ENCODE measurements at places on chromosomes 12 and 14. TPM values are rescaled to one million over a fixed set of nuclear protein-coding genes. Genes with fewer than 3 reads are reported as not detected.
A peak's percentile ranks its signal among the peaks of the same experiment; 100 is the strongest.

- no peak overlapping the region for H3K27ac ChIP-seq
- no peak overlapping the region for H3K4me3 ChIP-seq
- no peak for DNase-seq
- H3K4me1 ChIP-seq: no peaks in the 10 kb centered on the region
Measured at GRCh38 chr14:51527073-51527472, 124.6 kb upstream of the FRMD6 start.

DNA sequence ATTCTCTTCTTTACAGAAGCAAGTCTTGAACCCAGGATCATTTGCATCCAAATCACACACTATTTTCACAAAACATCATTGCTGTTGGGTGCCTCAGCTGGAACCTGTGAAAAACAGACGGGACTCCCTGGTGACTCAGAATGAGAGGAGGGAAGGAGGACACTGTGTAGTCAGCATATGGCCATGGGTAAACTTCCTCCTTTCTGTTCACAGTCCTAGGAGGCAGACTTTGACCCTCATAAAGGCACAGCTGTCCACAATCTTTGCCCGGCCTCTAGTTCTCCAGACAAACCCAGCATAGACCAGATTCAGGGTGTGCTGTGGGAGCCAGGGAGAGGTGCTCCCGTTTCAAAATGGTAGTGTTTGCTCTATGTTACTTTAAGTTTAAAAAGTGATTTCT, 62.0 kb downstream of the DYRK2 start:
- H3K27me3 ChIP-seq: peaks cover 2% of the 10 kb centered on the region
- H3K4me1 ChIP-seq: peaks cover 8% of the 10 kb centered on the region
- DNase-seq: no peak
- no peak overlapping the region for H3K4me3 ChIP-seq

- no peaks in the 10 kb centered on the region for H3K27me3 ChIP-seq
- peaks cover 22% of the 10 kb centered on the region for H3K4me1 ChIP-seq
- no peak for DNase-seq
- no peaks in the 10 kb centered on the region for H3K36me3 ChIP-seq
Measured at GRCh38 chr14:64281805-64282204, 12.4 kb downstream of the ESR2 start.

GRCh38 chr14:97995038-97995437, 1197.9 kb downstream of the VRK1 start:
- peak overlapping the region; percentile 94 for H3K27ac ChIP-seq
- peak; percentile 42 for DNase-seq
- H3K27me3 ChIP-seq: no peaks in the 10 kb centered on the region
- peaks cover 73% of the 10 kb centered on the region for H3K4me1 ChIP-seq

GRCh38 chr12:8905546-8905945, 8.8 kb upstream of the PHC1 start:
- no peaks in the 10 kb centered on the region for H3K36me3 ChIP-seq
- no peak for DNase-seq

- H3K27ac ChIP-seq: no peak overlapping the region
- H3K4me3 ChIP-seq: no peak overlapping the region
- no peak for DNase-seq
- no peaks in the 10 kb centered on the region for H3K27me3 ChIP-seq
Measured at GRCh38 chr12:2009623-2010022, 5.4 kb upstream of the DCP1B start.

DNA sequence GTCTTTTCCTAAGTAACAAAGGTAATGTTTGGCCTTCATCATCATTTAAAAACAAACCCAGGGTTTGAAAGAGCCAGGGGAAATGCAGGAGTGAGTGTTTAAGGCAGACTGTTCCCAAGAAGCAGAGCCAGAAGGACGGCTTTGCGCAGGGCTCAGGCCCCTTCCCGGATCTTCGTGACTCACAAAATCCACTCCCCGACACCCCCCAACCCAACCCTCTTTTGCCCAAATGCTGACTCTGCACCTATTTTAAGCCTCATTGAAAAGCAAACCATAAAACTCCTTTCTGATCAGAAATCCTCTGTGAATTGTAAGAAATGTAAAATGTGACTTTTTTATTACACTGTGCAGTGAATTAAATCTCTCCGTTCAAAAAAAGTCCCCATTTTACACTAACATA, 67.5 kb downstream of the SETD3 start:
- H3K27me3 ChIP-seq: no peaks in the 10 kb centered on the region
- no peak for DNase-seq
- no peak overlapping the region for H3K27ac ChIP-seq
- no peak overlapping the region for H3K4me3 ChIP-seq
- H3K4me1 ChIP-seq: peaks cover 29% of the 10 kb centered on the region
- H3K36me3 ChIP-seq: peaks cover 14% of the 10 kb centered on the region

DNA sequence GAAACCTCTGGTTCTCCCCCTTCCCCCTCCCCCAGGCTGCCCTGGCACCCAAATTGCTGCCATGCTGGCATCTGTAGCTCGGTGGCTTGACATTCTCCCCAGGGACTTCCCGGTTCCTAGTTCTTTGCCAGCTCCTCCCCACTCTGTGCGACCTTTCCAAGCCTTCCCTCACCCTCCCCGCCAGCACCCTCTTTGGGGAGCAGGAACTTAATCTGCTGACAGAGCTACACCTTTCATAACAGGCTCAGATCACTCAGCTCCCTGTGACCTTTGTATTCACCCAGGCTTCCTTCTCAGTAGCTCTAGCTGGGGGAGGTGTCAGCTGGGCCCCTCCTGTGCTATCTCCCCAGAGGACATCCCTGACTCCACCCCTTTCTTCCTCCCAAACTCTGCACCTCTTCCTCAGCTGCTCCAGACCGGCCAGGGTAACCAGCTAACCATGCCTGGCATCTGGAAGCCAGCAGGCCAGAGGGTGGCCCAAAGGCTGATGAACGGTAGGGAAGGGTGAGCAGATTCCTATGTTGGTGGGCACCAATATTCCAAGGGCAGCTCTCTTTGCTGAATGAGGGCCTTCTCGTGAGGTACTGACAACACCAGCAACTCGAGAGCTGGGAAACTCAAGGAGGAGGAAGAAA, 1.8 kb upstream of the COX14 start:
- peak overlapping the region; percentile 43 for H3K4me3 ChIP-seq
- peaks cover 4% of the 10 kb centered on the region for H3K36me3 ChIP-seq
- no peaks in the 10 kb centered on the region for H3K27me3 ChIP-seq
- peak; percentile 33 for DNase-seq
- peak overlapping the region; percentile 76 for H3K27ac ChIP-seq

DNA sequence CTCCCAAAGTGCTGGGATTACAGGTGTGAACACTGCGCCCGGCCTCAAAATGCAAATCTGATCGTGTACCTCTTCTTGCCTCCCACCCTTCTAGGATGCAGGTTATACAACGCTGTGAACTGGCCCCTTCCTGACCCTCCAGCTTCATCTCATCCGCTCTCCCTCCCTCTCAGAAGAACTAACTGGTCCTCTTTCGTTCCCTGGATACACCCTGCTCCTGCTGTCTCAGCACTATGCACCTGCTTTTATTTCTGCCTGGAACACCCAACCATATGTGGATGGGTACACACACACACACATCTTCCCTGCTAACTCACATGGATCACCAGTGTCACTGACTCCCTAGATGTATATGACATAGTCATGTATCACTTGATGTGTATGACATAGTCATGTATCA, 56.1 kb upstream of the VASH1 start:
- H3K4me1 ChIP-seq: no peaks in the 10 kb centered on the region
- H3K4me3 ChIP-seq: no peak overlapping the region
- no peaks in the 10 kb centered on the region for H3K36me3 ChIP-seq
- no peak overlapping the region for H3K27ac ChIP-seq

- H3K36me3 ChIP-seq: no peaks in the 10 kb centered on the region
- H3K4me1 ChIP-seq: no peaks in the 10 kb centered on the region
- no peak overlapping the region for H3K4me3 ChIP-seq
Measured at GRCh38 chr14:51513281-51513680, 138.4 kb upstream of the FRMD6 start.

GRCh38 chr12:25558586-25558985, 5.5 kb upstream of the LMNTD1 start:
- no peak overlapping the region for H3K4me3 ChIP-seq
- DNase-seq: peak; percentile 14
- H3K27me3 ChIP-seq: no peaks in the 10 kb centered on the region
- H3K4me1 ChIP-seq: peaks cover 11% of the 10 kb centered on the region
- peaks cover 3% of the 10 kb centered on the region for H3K36me3 ChIP-seq

DNA sequence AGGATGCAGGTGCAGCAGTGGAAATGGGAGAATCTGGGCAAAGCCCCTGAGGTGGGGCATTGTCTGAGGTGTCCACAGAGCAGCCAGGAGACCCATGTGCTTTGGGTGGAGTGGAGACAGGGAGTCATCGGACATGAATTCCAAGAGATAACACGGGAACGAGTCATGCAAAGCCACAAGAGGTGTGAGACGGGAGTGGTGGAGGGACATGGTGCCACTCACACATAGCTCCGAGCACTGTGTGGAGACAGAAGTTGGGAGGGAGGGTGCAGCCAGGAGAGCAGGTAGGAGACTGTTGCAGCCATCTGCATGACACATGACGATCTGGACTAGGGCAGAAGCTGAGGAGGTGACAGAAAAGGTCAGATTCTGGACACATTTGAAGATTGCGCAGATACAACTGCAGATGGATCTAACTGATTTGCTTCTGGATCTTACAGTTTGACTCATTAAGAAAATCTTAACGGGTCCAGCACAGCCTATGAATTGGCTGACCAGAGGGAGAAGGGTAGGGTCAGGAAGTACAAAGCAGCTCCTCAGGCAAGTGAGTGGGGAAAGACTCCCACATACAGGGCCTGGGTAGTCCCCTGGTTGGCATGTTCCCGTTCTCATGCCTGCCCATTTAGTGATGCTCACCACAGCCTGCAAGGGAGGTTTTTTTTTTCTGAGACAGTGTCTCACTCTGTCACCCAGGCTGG, 379.8 kb downstream of the FUT8 start:
- H3K27me3 ChIP-seq: peaks cover 4% of the 10 kb centered on the region
- H3K27ac ChIP-seq: no peak overlapping the region
- DNase-seq: no peak
- no peak overlapping the region for H3K4me3 ChIP-seq
- no peaks in the 10 kb centered on the region for H3K4me1 ChIP-seq
- H3K36me3 ChIP-seq: no peaks in the 10 kb centered on the region

- no peaks in the 10 kb centered on the region for H3K36me3 ChIP-seq
- DNase-seq: no peak
- H3K27me3 ChIP-seq: peaks cover 70% of the 10 kb centered on the region
- H3K27ac ChIP-seq: no peak overlapping the region
- H3K4me1 ChIP-seq: peaks cover 29% of the 10 kb centered on the region
- no peak overlapping the region for H3K4me3 ChIP-seq
Measured at GRCh38 chr12:54030889-54031471, 1.9 kb upstream of the HOXC5 start.

GRCh38 chr14:69812711-69813110, 15.7 kb upstream of the SLC10A1 start:
- no peaks in the 10 kb centered on the region for H3K27me3 ChIP-seq
- DNase-seq: no peak
- no peak overlapping the region for H3K27ac ChIP-seq
- H3K36me3 ChIP-seq: no peaks in the 10 kb centered on the region

DNA sequence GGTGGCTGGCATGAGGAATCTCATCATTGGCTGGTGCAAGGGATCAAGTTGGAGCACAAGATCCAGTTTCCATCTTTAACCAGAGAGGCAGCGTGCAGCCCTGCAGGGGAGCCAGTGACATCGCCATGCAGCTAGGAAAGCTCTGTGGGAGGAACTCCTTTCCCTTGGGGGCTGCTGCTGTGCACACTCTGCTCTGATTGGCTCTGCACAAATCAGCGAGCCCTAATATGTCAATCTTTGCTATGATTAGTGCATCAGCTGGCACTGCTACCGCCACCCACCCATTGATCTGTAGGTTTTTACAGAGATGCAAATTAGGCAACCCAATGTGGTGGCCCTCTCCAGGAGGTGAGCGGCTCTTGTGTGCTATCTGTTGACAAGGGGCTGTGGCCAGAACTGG, 262.6 kb downstream of the PCNX1 start:
- no peak overlapping the region for H3K4me3 ChIP-seq
- H3K27me3 ChIP-seq: peaks cover 18% of the 10 kb centered on the region
- DNase-seq: no peak
- no peaks in the 10 kb centered on the region for H3K36me3 ChIP-seq
- no peak overlapping the region for H3K27ac ChIP-seq

- H3K4me3 ChIP-seq: no peak overlapping the region
- no peaks in the 10 kb centered on the region for H3K27me3 ChIP-seq
- no peaks in the 10 kb centered on the region for H3K36me3 ChIP-seq
- H3K4me1 ChIP-seq: no peaks in the 10 kb centered on the region
Measured at GRCh38 chr12:74775276-74775675, 237.6 kb downstream of the ATXN7L3B start.

DNA sequence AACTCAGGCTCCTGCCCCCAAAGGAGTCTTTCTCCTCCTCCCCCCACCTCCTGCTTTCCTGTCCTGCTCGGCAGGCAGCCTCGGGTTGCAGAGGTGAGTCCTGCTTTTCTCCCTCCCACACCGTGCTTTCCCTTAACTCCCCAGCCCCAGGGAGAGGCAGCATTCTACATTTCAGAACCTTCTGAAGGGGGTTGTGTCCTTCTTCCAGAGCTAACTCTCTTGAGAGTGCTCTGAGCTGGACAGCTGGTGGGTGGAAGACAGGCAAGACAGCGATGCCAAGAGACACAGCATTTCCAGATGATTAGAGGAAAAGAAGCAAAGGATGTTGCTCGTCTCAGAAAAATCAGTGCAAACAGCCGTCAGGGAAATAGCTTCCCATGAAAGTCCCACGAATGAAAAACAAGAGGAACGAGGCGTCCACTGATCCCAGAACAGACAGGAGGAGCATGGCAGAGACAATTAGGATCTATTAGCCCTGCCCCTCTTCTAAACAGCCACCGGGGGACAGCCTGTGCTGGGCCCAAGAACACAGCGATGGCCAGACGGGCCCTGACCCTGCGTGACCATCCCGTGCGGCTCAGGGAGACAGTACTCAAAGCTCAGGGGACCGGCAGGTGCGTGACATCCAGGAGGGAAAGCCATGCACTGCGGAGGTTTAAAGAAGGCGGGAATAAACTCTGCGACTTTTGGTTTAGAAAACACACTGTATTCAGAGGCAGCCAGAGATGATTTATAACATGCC, 216.5 kb upstream of the RTL1 start:
- peaks cover 5% of the 10 kb centered on the region for H3K27me3 ChIP-seq
- no peaks in the 10 kb centered on the region for H3K36me3 ChIP-seq
- DNase-seq: no peak
- no peak overlapping the region for H3K4me3 ChIP-seq
- H3K27ac ChIP-seq: no peak overlapping the region
- H3K4me1 ChIP-seq: peaks cover 21% of the 10 kb centered on the region

GRCh38 chr12:12315838-12316237, 34.2 kb downstream of the MANSC1 start:
- no peaks in the 10 kb centered on the region for H3K36me3 ChIP-seq
- no peaks in the 10 kb centered on the region for H3K27me3 ChIP-seq
- no peak overlapping the region for H3K27ac ChIP-seq
- peaks cover 7% of the 10 kb centered on the region for H3K4me1 ChIP-seq
- no peak for DNase-seq

GRCh38 chr14:56570295-56570694, 9.3 kb upstream of the TMEM260 start:
- no peak overlapping the region for H3K4me3 ChIP-seq
- DNase-seq: no peak
- H3K27me3 ChIP-seq: peaks cover 23% of the 10 kb centered on the region
- H3K4me1 ChIP-seq: no peaks in the 10 kb centered on the region

- no peak for DNase-seq
- no peaks in the 10 kb centered on the region for H3K36me3 ChIP-seq
- H3K4me3 ChIP-seq: no peak overlapping the region
- H3K27ac ChIP-seq: no peak overlapping the region
Measured at GRCh38 chr12:28742791-28743190, 406.3 kb upstream of the FAR2 start.

The KRT77 gene
- not detected for total RNA-seq

The CD69 gene
- 97.9 TPM for total RNA-seq

The ESPL1 gene
- 60.8 TPM for total RNA-seq

The GCH1 gene
- total RNA-seq: 28.1 TPM

The OAS3 gene
- total RNA-seq: 32.1 TPM

The NELL2 gene
- total RNA-seq: 28.4 TPM

The SSPN gene
- not detected for total RNA-seq

The REC8 gene
- 27.7 TPM for total RNA-seq
